ENCODE measurements at places on chromosomes 7 and 10.

DNA sequence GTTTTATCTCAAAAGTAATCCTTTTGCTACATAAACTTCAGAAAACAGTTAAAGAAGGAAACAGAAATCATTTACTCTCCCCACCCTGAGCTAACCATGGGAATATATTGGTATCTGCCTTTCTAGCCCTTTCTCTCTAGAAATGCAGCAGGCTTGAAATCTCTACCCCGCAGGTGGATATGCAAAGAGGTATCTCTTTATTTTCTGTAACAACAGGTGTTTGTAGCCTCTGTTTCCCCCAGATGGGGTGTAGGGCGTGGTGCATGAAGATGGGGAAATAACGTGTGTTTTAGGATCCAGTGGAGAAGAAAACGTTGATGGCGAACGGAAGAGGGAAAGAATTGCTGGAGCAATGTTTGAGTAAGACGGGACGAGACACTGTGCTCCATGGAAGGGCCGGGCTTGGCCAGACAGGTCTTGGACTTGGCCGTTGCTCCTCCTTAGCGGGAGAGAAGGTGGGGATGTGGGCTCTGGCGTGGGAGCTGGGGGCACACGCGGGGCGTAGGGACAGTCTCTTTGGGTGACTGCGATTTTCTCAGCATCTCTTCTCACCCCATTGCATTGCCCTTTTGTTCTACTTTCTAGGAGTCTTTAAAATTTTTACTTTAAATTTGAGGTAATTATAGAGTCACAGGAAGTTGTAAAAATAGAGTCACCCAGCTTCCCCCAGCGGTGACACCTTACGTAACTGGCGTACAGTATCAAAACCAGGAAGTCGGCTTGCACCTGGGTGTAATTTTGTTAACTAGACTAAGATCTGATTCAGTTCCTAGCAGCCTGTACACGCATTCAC is 82.9 kb downstream of the ELFN1 start:
- DNase-seq: no peak

GRCh38 chr10:42428534-42428933 is 209.8 kb downstream of the ZNF33B start:
- no peak for DNase-seq

- no peak for DNase-seq
These were observed 233.0 kb downstream of the DNAJB9 start for GRCh38 chr7:108802650-108803049.

GRCh38 chr7:77913977-77914607 is 115.5 kb downstream of the PHTF2 start:
- DNase-seq: no peak

- no peak for DNase-seq
These were observed 41.0 kb upstream of the AMPH start for GRCh38 chr7:38671911-38672905.

- DNase-seq: no peak
These were observed 105.3 kb downstream of the PLXDC2 start for GRCh38 chr10:19921300-19922140.

- no peak for DNase-seq
These were observed 285.7 kb downstream of the FGFR2 start for GRCh38 chr10:121312587-121312986.

DNA sequence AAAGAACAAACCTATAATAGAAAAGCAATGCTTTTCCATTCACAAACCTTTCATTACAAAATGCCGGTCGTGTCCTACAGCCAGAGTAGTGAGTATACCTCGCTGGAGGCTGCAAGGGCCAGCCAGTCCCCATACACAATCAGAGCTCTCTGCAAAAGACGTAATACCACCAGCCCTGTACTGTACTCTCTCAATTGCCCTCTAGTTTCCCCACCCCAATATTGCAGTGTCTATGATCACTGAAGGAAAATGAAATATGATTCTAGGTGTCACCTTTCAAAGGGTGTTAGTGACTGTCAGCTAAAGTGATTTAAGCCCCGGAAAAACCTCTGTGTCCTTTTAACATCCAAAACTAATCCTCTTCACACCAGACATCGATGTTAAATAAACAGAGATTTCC is 24.8 kb downstream of the PLXNA4 start:
- DNase-seq: no peak

- no peak for DNase-seq
These were observed 73.0 kb downstream of the CACNB2 start for GRCh38 chr10:18213271-18213670.

DNA sequence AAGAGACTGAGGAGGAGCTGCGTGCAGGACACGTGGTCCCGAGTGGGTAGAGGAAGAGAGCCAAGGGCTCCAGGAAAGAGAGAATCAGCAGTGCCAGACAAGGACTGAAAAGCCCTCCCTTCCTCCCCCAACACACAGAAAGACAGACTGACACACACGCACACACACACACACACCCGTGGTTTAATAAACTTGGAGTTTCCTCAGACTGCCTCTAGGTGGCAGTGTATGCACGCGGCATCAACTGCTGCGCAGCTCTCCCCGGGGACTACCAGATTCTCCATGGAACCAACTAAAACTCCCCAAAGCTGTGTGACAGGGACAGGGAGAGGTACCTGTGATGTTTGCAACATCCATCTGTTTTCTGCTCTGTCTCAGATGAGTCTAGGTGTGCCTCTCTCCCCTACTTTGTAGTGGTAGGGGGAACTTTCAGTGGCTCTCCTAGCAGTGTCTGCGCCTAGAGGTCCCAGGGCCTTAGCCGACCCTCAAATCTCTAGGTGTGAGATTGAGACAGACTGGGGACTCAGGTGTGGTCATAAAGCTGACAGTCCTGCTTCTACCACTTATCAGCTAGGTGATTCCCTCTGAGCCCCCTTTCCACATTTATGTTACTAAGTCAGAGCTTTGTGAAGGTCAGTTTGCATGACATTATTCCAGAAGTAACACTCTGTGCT is 9.3 kb upstream of the TSPAN14 start:
- no peak for DNase-seq

GRCh38 chr7:41501466-41501865 is 201.4 kb downstream of the INHBA start:
- DNase-seq: no peak

- DNase-seq: no peak
These were observed 5.6 kb downstream of the IL6 start for GRCh38 chr7:22732556-22733126.

DNA sequence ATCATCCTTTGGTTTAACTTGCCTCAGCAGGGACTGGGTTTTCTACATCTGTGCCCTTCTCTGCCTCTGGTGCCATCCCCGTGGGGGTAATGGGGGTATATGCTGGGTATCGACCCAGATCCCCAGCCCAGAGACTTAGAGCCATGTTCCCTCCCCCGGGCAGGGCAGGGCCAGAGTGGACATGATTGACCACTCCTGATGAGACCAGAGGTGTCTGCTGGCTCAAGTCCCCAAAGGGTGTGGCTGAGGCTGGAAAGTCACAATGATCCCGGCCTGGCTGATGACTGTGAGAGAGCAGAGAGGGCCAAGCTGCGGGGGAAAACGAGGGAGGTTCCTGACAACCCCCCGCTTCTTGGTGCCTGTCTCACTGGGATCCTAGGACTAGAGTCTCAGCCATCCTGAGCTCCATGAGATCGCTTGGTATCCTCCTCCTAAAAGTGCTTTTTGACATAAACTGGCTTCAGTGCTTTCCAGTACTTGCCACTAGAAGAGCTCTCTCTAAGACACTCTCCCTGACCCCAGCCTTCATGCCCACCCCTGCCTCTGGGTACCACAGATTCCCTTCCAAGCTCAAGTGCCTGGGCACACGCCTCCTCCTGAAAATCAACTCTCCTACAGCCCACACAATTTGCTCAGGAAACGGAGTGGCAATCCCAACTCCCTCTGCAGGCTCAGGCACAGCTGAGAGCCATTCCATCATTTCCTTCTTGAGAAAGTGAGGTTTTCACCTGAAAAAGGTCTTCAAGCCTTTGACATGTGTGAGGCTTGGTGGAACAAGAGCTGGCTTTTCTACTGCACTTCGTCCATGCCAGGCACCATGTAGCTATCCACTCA is 33.9 kb downstream of the DRGX start:
- no peak for DNase-seq

GRCh38 chr7:28160551-28160991 is 20.0 kb downstream of the JAZF1 start:
- DNase-seq: no peak

DNA sequence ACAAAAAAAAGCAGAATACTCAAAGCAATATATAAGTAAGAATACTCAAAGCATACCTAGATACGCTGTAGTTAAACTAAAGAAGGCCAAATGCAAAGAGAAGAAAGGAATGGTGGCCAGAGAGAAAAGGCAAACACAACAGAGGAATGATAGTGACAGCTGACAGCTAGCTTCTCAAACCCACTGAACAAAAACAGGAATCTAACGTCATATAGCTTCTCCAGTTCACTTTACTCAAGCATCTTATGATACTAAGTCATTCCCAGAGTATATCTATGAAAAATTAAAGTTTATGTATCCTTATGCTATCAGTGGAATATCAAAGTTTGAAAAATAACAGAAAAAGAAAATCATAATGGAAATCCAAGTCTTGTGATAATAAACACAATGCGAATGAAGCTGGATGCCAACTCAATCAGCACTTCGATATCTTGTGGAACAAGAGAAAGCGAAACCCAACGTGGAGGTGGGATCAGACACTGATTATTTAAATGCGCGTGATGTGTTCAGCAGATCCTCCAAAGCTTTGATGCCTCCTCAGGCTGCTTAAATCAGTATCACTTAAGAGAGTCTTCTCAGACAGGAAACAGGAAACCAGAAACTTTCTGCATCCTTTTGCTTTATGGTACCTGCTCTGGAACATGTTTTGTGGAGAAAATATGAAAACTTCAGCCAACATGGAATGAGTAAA is 102.8 kb downstream of the PIP4K2A start:
- no peak for DNase-seq

GRCh38 chr7:40211276-40212003 is 76.6 kb downstream of the SUGCT start:
- DNase-seq: no peak

DNA sequence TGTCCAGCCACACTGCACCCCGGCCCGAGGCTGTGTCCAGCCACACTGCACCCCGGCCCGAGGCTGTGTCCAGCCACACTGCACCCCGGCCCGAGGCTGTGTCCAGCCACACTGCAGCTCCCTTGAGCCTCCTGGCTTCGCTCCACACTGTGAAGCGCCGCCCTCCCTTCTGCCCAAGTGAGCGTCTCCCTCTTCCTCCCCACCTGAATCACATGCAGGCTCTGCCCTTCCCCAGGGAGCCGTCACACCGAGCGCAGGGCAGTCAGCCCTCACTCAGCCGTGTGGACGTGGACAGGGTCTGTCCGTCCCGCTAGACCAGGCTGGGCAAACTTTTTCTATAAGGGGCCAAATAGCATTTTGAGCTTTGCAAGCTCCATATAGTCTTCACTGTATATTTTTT is 27.6 kb downstream of the CFAP46 start:
- DNase-seq: no peak

DNA sequence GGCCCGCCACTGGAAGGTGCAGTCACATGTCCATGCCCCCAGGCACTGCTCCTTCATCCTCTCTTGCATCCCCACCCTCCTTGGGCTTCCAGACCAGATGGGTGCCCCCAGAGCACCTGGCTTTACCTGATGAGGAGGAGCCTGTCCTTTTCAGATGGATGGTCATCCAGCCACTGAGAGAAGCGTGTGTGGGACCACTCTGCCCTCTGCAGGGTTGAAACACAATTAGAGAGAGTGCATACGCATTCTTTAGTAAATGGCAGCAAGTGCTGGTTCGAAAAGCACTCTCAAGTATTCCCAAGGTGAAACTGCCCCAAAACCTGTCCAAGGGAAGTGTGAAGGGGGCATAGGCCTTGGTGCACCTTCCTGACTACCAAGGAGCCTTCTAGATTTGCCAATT is 41.6 kb downstream of the HBP1 start:
- DNase-seq: no peak

GRCh38 chr7:55177068-55177530 is 158.3 kb downstream of the EGFR start:
- DNase-seq: no peak

- DNase-seq: peak; percentile 22
These were observed 70.7 kb downstream of the CABCOCO1 start for GRCh38 chr10:61733358-61733940.

Data from spinal cord (tissue), 10 donors.